ENCODE measurements at places on chromosomes 11 and 22.

DNA sequence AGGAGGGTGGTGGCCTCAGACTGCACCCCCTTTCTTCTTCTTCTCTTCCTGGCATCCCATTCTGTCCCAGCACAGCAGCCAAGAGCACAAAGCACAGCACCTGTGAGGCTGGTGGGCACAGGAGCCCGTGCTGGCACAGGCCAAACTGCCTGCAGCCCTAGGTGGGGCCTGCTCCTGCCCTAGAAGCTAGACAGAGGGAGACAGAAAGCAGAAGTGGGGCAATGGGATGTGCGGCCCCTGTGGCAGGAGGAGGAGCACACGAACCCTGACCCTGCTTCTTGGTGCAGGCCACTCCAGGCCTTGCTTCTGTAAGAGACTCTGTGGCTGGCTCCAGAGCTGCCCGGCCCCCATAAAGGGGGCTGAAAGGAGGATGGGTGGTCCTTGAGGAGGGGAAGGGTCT is 3.9 kb upstream of the PTS start:
- DNase-seq: no peak

DNA sequence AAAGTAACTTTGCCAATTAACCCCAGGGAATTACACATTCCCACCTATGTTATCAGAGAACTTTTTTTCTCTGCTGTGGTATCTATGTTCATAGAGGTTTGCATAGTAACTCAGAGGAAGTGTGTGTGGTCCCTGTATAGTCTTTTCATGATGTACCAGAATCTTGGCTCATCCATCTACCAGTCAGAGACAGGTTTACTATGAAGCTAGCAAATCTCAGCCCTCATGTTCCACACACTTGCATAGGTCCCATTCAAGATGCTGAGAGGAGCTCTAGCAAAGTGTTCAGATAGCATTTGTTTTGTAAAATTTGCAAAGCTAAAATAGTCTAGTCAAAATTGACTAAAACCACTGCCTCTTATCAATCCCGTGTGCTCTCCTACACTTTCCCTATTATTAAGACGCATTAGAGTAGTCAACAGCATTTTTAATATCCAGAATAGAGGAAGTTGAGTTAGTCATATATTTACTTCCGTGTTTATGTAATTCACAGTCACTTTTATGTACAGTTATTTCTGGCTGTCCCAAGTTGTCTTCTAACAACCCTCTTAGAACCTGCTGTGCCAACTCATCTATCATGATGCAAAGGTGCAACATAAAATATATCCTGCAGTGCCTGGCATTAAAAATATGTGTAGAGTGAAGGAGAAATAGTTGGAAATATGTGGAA is 184.2 kb downstream of the FAM76B start:
- no peak for DNase-seq

DNA sequence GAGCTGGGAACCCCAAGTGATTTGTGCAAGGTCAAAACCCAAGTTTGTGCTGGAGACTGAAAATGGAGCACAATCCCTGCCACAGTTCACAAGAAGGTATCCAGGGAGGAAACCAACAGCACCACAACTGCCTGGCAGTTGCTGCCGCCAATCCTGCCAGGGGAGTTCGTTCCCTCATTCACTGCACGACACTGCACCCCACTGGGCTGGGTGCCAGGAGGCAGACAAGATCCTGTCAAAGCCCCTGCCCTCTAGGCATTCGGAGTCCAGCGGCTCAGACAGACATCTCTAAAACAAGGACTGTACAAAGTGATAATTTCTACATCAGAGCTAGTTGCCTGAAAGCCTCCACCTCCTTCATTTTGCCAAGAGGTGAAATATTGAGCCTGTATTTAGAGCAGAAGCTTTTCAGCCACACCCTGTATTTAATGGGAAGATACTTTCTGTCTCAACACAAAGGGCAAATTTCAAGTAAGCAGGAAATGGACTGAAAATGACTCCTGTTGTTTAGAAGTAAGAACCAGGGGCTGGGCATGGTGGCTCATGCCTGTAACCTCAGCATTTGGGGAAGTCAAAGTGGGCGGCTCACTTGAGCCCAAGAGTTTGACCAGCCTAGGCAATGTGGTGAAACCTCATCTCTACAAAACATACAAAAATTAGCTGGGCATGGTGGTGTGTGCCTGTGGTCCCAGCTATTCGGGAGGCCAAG is 277.4 kb upstream of the NARS2 start:
- DNase-seq: no peak

DNA sequence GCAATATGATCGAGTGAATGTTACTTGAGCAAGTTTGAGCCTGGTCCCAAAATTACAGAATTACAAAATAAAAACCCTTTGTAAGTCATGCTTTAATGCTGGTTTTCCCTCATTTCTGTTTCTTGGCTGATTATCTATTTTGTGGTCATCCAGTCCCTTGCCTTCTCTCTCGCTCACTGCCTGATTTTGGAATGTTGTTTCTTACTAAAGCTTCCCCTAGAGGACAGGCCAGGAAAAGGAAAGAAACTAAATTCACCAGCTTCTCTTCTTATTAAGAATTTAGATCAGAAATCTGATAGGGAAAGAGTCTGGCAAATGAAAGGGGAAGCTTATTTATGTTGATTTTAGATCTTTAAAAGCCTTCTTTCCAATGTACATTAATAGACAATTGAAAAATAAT is 16.6 kb upstream of the BDNF start:
- DNase-seq: peak; percentile 55

- DNase-seq: no peak
Observed at GRCh38 chr11:9596926-9597464, 23.5 kb downstream of the WEE1 start.

DNA sequence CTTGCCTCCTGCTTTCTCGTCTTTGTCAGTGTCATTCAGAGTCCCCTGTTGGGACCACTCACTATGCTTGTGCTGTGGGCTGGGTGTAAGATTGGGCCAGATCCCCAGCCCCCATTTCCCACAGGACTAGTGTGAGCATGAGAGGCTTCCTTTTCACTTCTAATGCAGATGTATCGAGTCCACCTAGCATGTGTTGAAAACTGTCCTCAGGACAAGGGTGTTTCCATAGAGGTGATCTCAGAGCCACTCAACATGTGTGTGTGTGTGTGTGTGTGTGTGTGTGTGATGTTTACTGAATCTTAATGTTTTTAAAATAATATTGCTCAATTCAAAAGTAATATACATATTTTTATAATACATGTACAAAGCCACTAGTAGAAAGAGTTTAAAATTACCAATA is 11.4 kb upstream of the CD44 start:
- no peak for DNase-seq

Data from AG04449 (cell line).